ENCODE measurements at places on chromosomes 2 and 18.

GRCh38 chr2:240441993-240442411, 6.5 kb downstream of the GPC1 start:
- DNase-seq: no peak

GRCh38 chr2:5387406-5387805, 304.8 kb upstream of the SOX11 start:
- DNase-seq: no peak

GRCh38 chr2:105249181-105249580, 7.6 kb downstream of the GPR45 start:
- DNase-seq: peak; percentile 44

DNA sequence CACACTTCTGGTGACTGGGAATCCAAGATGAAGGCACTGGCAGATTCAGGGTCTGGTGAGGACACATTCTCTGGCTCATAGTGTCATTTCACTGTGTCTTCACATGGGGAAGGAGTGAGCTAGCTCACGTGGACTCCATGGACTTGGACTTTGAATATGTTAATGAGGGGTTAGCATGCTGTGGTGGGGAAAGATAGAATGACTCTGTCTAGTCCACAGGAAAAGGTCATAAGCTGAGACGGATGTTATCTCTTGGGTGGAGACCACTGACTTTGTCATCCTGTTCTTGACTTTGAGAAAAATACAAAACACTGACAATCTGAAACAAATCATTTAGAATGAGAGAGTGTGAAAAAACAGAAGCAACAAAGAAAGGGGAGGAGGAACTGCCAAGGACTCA, 145.9 kb downstream of the PIK3C3 start:
- DNase-seq: no peak

- DNase-seq: no peak
Observed at GRCh38 chr2:10566018-10566417, 117.9 kb upstream of the ODC1 start.

GRCh38 chr2:193869564-193869963, 1674.8 kb upstream of the TMEFF2 start:
- no peak for DNase-seq

DNA sequence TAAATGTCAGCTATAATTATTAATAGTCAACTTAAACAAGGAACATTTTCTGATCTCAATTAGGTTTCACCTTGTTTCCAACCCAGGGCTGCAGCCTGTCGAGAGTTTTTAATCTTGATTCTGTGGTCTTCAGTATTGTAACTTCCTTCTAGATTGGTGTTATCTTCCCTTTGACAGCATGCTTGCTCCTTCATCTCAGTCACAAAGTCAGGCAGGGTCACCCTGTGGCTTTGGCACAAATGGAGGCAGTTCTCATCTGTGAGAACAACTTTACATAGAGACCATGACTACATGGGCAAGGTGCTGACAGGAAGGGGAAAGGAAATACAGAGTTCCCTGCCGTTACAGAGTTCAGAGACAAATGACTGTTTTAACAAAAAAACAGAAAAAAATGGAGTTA, 50.5 kb downstream of the HNRNPLL start:
- no peak for DNase-seq

DNA sequence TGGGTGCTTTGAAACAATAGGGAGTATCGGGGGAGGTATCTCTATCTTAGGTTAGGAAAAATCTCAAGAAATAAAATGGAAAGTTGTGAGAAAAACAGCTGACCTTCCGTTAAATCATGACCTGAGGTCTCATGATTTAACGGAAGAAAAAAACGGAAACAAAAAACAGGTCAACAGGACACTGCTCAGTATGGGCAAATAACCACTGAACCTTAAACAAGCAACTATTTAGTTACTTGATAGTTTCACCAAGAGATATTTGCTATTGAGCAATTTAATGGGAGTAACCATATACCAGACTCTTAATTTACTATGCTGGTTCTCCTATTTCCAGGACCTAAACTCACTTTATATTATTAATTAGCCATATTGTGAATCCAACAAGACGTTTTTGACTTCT, 150.8 kb downstream of the PARD3B start:
- DNase-seq: no peak

- no peak for DNase-seq
Observed at GRCh38 chr2:22894761-22895160, 490.2 kb upstream of the KLHL29 start.

DNA sequence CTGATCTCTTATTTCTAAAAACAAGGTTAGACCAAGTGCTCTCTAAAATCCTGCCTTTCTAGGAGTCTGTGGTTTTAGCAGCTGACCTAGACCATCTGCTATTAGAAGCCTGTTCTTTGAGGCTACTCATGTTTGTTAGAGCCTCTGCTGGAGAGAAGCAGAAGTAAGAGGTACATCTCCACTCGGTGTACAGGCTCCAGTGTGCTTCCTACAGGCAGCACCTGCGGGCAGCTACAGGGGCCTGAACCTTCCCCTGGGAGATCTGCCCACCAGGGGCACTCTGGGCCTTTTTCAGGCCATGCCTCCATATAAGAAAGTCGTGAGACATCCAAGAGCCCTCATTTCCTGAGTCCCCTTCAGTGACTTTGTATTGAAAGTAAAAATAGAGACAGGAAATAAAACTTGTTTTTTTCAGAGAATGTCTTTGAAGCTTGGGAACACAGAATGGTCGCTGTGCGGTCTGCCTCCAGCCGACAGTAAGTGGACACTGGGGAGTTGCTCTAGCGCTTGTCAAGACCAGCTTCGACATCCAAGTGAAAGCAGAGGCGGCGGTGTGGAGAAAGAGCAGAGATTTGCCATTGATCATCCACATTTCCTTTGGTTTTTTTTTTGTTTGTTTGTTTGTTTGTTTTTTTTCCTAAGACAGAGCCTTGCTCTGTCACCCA, 31.7 kb downstream of the ONECUT2 start:
- peak; percentile 63 for DNase-seq

DNA sequence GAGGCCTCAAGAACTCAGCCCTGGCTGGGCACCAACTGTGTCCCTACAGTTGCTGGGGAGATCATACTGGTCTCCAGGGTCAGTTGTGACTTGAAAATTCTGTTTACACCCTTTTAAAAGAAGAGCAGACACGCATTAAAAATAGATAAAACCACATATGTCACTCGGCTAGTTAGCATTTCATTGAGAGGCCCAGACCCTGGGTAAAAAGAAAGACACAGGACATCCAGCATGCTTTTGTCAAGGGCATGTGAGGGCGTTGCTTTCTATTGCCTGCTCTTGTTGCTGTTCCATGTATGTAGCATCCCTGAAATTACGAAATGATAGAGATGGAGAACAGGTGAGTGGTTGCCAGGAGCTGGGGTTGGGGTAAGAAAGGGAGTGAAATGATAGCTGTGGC, 94.3 kb downstream of the SEPTIN10 start:
- no peak for DNase-seq

Data from H4 (cell line).